ENCODE measurements at places on chromosomes 7 and 10.

DNA sequence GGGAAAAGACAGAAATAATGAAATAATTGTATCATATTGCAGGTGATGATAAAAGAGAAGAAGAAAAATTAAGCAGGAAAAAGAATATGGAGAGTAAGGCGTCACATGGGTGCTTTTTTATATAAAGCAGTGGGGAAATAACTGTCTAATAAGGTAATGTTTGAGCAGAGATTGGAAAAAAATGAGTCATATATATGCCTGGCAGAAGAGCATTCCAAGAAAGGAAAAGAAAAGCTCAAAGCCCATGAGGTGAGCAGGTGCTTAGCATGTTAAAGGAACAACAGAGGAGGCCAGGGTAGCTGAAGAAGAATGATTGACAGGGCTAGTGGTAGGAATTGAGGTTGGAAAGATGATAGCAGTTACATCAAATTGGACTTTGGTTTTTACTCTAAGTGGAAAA, 739.5 kb downstream of the SORCS1 start:
- no peak for DNase-seq

GRCh38 chr10:89095701-89096391, 105.2 kb downstream of the FAS start:
- no peak for DNase-seq

- DNase-seq: no peak
These were observed 217.2 kb downstream of the REEP3 start for GRCh38 chr10:63738410-63738809.

DNA sequence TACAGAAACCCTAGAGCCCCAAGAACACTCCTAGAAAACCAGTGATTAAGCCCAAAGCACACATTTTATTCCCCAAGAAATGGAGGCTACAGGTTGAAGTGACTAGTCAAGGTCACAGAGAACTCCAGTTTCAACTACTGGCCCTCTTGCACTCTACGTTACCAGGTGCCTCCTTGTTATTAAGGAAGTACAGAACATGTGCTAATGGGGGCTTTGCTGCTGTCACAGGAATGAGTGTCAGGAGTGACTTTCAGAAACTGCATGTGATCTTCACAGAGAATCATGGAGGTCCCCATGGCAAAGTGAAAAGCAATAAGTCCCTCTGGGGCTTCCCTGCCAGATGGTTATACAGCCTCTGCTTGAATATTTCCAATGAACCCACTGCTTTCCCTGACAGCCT, 19.3 kb downstream of the JAZF1 start:
- DNase-seq: no peak

- DNase-seq: no peak
These were observed 227.1 kb downstream of the ARHGAP12 start for GRCh38 chr10:31701546-31701945.

GRCh38 chr7:155469-155900, 36.9 kb upstream of the FAM20C start:
- DNase-seq: no peak

GRCh38 chr7:9945131-9945530, 1028.5 kb upstream of the PHF14 start:
- DNase-seq: no peak

- DNase-seq: no peak
These were observed 61.9 kb downstream of the AP3M1 start for GRCh38 chr10:74088722-74089121.
